ENCODE measurements at places on chromosomes 1 and 21.

GRCh38 chr1:29259802-29260441, 23.6 kb downstream of the PTPRU start:
- peaks cover 2% of the 10 kb centered on the region for H3K4me1 ChIP-seq
- H3K36me3 ChIP-seq, result no peaks in the 10 kb centered on the region
- DNase-seq, result peak; percentile 16
- no peak overlapping the region for H3K27ac ChIP-seq
- H3K27me3 ChIP-seq, result peaks cover 12% of the 10 kb centered on the region

DNA sequence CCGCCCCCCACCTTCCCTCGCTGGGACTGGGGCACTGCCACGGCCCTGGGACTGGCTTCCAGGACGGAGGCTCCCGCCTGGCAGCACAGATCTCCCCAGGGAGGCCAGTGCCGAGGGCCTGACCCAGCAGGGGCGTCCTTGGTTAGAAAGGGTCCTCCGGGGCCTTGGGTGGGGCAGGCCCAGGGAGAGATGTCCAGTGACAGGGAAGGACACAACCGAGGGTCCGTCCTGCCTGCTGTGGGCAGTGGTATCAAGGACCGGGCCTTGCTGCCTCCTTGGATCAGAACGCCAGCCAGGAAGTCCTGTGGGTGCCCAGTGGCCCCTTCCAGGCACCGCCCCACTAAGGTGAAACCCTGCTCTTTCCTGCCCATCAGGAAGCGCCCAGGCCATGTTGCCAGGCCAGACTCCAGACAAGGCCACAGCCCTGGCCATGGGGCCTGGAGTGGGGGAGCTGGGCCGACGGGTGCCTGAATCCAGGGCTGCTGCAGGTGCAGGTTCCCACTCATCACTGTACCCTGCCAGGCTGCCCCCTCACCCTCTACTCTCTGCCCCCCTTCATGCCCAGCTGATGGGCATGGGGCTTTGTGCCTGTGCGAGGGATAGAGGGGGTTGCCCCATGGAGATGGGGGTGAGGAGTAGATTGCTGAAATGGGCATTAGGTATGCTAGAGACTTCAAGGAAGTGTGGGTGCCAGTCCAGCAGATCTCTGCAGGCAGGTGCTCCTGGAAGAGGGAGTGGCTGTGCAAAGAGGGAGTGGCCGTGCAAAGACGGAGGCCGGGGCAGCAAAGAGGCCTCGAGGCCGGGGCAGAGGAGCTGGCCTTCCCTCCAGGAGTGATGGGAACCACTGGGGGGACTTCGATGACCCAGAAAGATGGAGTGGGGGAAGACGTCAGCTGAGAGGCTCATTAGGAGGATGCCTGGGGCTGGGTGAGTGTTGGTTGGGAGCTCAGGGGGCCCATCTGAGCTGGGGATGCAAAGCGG, 2.2 kb upstream of the PRKCZ start:
- no peak overlapping the region for H3K4me3 ChIP-seq
- H3K4me1 ChIP-seq, result peaks cover 7% of the 10 kb centered on the region
- H3K27me3 ChIP-seq, result no peaks in the 10 kb centered on the region
- no peak for DNase-seq
- no peaks in the 10 kb centered on the region for H3K36me3 ChIP-seq

GRCh38 chr1:208179961-208180409, 64.2 kb downstream of the PLXNA2 start:
- H3K4me1 ChIP-seq, result no peaks in the 10 kb centered on the region
- no peak overlapping the region for H3K4me3 ChIP-seq
- DNase-seq, result no peak
- H3K27ac ChIP-seq, result no peak overlapping the region

DNA sequence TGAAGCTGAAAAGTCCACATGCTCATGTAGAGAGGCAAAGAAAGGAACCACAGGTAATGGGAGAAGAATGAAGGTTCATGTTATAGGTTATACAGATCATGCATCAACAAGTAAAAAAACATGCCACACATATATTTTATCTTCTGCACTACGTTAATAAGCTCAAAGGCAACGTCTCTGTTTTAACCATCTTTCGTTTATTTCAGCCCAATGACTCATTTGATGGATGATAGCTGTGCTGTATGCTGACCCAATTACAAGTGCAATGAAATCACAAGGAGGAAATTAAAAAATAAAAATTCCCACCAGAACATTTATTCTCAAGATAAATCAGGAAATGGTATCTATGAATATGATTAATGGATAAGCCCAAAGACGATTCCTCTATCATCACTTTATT, 24.6 kb downstream of the XCL1 start:
- H3K4me1 ChIP-seq, result no peaks in the 10 kb centered on the region
- no peak overlapping the region for H3K4me3 ChIP-seq
- no peak overlapping the region for H3K27ac ChIP-seq
- no peaks in the 10 kb centered on the region for H3K36me3 ChIP-seq
- H3K27me3 ChIP-seq, result peaks cover 4% of the 10 kb centered on the region

- no peaks in the 10 kb centered on the region for H3K27me3 ChIP-seq
- no peak overlapping the region for H3K4me3 ChIP-seq
- no peak overlapping the region for H3K27ac ChIP-seq
- H3K4me1 ChIP-seq, result peaks cover 13% of the 10 kb centered on the region
- DNase-seq, result no peak
These were observed 4.5 kb downstream of the SDCCAG8 start for GRCh38 chr1:243260221-243260880.

DNA sequence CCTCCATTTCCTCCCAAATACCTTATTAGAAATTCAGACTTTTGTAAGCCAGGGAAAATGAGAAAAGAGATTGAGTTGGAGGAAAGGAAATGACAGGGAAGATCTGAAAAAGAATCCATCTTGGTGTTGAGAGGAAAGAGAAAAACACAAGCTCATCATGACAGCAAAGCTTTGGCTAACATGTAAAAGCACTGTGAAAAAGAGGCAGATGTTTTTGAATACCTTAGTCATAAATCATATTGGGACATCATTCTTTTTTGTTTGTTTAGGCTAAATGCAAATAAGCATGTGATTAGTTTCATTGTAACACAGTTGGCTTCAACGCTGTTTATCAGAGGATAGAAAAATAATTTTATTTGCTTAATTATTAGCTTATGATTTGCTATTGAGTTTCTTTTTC, 64.6 kb downstream of the LHX8 start:
- H3K4me1 ChIP-seq, result no peaks in the 10 kb centered on the region
- no peaks in the 10 kb centered on the region for H3K27me3 ChIP-seq
- no peak for DNase-seq
- H3K36me3 ChIP-seq, result no peaks in the 10 kb centered on the region
- H3K4me3 ChIP-seq, result no peak overlapping the region

DNA sequence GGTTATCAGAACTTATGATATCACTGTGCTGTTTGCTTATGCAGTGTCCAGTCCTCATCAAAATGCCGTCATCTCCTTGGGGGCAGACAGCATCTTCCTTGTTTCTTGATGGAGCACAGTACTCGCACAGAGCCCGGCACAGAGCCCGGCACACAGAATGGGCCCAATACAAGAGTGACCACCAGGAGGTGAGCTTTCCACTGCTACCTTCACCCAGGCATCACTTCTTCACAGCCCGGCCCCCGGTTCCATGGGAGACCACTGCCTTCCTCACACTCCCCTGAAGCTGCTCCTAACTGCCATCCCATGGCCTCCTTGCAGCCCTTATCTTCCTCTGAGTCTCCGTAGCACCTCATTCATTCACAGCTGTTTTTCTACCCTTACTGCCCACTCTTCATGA, 94.0 kb downstream of the TNR start:
- DNase-seq, result no peak
- no peaks in the 10 kb centered on the region for H3K36me3 ChIP-seq
- no peak overlapping the region for H3K27ac ChIP-seq
- H3K27me3 ChIP-seq, result peaks cover 3% of the 10 kb centered on the region

- no peaks in the 10 kb centered on the region for H3K4me1 ChIP-seq
- H3K27me3 ChIP-seq, result no peaks in the 10 kb centered on the region
- no peak overlapping the region for H3K4me3 ChIP-seq
- no peak overlapping the region for H3K27ac ChIP-seq
- DNase-seq, result no peak
These were observed 1288.3 kb upstream of the B3GALT2 start for GRCh38 chr1:194474701-194475100.

GRCh38 chr1:19337289-19337688, 25.2 kb downstream of the SLC66A1 start:
- no peaks in the 10 kb centered on the region for H3K4me1 ChIP-seq
- no peak overlapping the region for H3K4me3 ChIP-seq
- no peak overlapping the region for H3K27ac ChIP-seq

DNA sequence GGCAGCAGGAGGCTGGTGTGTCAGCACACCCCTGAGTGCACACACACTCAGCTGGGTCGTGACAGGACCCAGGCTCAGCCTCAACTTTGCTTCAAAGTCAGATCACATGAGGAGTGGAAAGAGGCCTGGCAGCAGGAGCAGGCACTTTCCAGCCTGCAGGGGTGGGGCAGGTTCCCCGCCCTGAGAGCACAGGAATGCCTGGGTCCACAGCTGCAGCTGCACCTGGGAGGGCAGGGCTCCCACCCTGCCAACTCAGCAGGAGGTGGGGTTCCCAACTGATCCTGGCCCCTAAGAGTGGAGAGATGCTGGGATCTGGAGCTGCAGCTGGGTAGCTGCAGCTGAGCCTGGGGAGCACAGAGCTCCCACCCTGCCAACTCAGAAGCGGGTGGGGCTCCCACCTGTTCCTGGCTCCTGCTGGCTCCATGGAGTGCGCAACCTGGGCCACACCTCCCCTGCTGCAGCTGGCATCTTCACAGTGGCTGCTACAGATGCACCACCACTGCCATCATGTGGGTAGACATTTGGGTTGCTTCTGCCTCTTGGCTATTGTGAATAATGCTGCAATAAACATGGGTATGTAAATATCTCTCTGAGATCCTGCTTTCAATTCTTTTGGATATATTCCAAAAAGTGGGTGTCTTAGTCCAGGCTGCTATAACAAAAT, 415.4 kb downstream of the TTLL7 start:
- no peaks in the 10 kb centered on the region for H3K36me3 ChIP-seq
- H3K4me1 ChIP-seq, result peaks cover 8% of the 10 kb centered on the region
- H3K27ac ChIP-seq, result no peak overlapping the region

- no peaks in the 10 kb centered on the region for H3K27me3 ChIP-seq
- peaks cover 10% of the 10 kb centered on the region for H3K4me1 ChIP-seq
- H3K36me3 ChIP-seq, result peaks cover 4% of the 10 kb centered on the region
- H3K4me3 ChIP-seq, result no peak overlapping the region
These were observed 2.8 kb downstream of the CD58 start for GRCh38 chr1:116567790-116568661.

GRCh38 chr1:44401256-44402228, 3.5 kb upstream of the RNF220 start:
- no peaks in the 10 kb centered on the region for H3K36me3 ChIP-seq
- no peaks in the 10 kb centered on the region for H3K27me3 ChIP-seq
- H3K27ac ChIP-seq, result no peak overlapping the region
- DNase-seq, result no peak
- H3K4me3 ChIP-seq, result no peak overlapping the region

DNA sequence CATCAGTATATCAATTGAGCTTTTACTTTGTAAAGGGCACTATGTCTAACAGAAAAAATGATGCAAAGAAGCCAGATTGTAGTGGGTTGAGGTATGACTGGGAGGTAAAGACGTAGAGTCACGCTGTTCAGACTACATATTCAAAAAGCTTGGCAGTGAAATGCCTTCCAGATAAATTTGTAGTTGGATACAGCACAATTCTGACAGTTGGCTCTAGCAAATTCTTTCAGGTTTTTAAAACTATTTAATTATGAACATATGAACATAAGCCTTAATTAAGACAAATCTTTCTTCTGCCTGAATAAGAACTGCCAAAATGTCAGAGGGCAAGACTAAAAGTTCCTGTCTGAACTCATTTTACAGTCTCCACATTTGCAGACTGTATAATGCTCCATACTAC, 118.8 kb downstream of the DPYD start:
- H3K4me3 ChIP-seq, result no peak overlapping the region
- H3K27me3 ChIP-seq, result no peaks in the 10 kb centered on the region
- no peaks in the 10 kb centered on the region for H3K36me3 ChIP-seq
- H3K27ac ChIP-seq, result no peak overlapping the region
- no peak for DNase-seq

- no peaks in the 10 kb centered on the region for H3K4me1 ChIP-seq
- no peaks in the 10 kb centered on the region for H3K36me3 ChIP-seq
- DNase-seq, result no peak
- H3K27me3 ChIP-seq, result no peaks in the 10 kb centered on the region
These were observed 72.5 kb downstream of the FOXD2 start for GRCh38 chr1:47510282-47510811.

DNA sequence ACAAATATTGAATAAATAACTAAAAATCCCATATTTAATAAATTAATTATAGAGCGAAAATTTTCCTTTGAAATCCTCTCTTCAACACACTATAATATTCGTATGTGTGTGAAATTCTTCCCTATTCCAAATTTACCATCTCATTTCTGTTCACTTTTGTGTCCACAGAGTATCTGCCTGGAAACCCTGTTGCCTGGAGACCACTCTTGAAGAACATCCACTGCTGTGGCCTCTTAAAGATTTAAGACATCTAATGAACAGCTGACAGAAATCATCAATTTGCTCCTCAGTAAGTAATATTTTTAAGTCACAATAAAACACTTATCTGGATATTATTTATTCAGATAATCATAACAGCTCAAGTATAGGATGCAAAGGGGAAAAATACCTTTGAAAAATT, 69.7 kb downstream of the CYYR1 start:
- DNase-seq, result no peak
- no peaks in the 10 kb centered on the region for H3K36me3 ChIP-seq
- no peaks in the 10 kb centered on the region for H3K27me3 ChIP-seq
- no peak overlapping the region for H3K27ac ChIP-seq

DNA sequence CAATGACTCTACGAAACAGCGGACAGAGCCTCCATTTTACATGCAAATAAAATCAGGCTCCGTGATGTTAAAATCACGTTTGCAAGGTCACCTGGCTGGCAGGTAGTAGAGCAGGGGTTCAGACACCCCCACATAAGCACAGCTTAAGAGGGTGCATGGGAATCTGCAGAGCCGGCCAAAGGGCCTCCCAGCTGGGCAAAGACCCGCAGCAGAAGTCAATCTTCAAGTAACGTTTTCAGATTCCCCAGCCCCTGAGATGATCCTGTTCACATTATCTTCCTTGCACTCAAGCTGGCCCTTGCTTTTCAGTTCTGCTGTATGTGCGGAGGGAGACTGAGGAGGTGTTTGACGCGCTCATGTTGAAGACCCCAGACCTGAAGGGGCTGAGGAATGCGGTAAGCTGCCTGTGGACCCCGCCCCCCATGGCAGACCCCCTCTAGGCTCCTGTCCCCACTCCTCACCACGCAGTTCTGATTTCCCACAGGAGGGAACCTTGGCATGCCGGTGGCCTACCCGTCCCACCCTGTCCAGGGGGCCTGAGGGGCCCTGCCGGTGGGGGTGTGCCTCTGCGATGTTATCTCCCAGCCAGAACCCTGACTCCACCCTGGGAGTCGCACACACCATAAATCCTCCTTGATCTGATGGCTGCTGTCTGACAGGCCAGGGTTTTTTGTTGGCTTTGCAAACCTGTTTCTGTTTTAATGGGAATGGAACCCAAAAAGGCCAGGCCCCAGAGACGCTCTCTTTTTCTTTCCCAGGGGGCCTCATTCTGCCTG, 28.2 kb downstream of the GRHL3 start:
- no peaks in the 10 kb centered on the region for H3K4me1 ChIP-seq
- no peak overlapping the region for H3K4me3 ChIP-seq
- H3K27ac ChIP-seq, result no peak overlapping the region
- no peaks in the 10 kb centered on the region for H3K27me3 ChIP-seq
- H3K36me3 ChIP-seq, result no peaks in the 10 kb centered on the region
- no peak for DNase-seq

All from naive thymus-derived CD4-positive, alpha-beta T cell (primary cell).